ENCODE measurements at places on chromosomes 7 and 10.

DNA sequence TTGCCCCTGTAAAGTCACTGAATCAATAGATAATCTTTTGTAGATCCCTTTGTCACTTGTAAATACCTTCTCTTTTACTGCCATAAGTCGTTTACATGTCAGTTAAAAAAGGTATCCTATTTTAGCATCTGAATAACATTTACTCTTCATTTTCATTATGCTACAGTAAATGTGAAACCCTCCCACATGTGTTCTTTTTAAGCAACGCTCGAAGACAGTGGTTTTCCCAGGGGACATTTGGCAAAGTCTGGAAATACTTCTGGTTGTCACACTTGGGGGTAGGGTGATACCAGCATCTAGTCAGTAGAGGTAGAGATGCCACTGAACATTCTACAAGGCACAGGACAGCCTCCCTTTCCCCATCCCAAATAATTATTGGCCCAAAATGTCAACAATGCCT is 23.7 kb downstream of the ATAD1 start:
- no peak for DNase-seq

DNA sequence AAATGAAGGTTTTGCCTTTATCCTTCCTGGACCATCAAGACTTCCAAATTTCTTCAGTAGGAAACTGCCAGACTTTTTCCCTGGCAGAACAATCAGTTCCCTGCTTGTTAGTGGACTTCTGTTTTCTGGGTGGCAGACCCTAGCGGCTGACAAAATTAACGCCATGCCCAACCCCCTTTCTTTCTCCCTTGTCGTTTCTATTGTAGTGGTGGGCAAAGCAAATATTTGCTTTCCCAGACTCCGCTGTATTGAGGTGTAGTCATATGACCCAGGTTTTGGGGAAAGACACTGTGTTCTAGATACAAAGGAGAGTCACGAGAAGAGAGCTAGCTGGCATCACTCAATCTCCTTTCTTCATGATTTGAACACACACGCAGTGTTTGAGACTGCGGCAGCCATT is 7.7 kb downstream of the PON2 start:
- no peak for DNase-seq

DNA sequence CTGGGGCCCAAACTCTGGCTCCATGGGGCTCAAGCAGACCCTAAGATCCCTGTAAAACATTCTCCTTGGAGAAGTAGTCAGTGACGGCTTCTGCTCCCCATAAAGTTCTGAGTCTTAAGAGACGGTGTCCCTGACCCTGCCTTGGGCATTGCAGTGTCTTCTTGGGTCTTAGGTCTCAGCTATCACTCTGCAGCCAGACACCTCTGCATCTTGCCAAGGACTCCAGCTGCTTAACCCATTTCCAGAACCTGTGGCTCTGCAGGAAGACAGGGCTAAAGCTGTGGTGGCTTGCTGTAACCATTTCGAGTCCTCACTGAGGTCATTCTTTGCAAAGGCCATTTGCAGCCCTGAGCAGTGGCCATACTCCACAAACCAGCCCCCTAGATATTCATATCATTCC is 337.1 kb upstream of the ZMIZ1 start:
- no peak for DNase-seq

DNA sequence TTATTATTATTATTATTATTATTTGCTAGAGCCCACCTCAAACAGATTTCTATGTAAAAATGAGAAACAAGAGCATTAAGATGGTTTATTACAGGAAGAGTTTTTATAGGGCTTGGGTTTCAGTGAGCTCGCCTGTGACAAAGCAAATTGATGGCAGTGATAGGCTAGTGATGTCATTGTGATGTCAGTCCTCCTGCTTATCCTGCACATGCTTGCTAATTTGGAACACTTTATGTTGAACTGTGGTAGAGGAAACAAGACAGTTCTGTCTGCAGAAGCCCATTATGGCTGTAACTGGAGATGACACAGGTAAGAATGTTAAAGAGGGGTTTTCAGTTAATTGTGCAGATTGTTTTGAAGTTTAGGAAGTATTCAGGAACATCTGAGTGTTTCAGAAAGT is 68.3 kb downstream of the CREM start:
- no peak for DNase-seq

DNA sequence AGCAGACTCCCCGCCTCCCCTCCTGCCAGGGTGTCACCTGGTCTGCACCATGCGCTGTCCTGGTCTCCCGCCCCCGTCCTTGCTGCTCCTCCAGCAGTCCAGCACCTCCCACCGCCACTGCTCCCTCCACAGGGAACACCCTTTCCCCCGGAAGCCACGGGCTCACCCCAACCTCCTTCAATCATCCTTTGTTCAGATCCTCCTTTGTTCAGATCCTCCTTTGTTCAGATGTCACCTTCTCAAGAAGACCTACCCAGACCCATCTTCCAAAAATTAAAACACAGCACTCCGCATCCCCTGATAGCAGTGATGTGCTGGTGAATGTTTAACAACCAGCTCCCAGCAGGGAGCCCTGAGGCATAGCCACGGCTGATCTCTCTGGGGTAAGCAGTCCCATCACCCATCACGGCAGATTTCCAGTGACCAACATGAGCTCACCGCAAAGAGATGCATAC is 237.7 kb downstream of the USP6NL start:
- DNase-seq, result no peak

DNA sequence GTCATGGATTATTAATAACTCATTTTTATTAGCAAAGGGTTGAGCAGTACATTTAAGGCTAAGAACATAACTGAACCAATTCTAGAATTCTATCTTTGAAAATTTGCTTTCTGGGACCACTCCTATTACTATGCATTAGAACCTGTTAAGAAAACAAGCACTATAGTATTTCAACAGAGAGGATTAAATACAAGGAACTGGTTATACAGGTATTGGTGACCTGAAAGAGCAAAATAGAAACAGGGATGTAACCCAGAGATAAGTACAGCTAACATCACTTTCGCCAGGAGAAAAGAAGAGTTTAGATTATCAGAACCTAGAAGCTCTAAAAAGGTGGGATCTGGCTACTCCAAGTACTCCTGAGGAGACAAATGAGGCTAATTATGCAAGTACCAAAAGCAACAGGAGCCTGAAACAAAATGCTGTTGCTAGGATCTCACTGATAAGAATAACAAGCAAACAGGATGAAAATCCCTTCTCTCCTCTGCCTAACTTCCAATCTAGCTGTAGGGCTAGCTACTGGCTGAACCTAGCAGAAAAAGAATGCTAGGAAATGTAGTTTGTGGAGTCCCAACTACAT is 32.1 kb upstream of the ELAPOR2 start:
- no peak for DNase-seq

- no peak for DNase-seq
These were observed 25.0 kb downstream of the VTI1A start for GRCh38 chr10:112471878-112472487.

DNA sequence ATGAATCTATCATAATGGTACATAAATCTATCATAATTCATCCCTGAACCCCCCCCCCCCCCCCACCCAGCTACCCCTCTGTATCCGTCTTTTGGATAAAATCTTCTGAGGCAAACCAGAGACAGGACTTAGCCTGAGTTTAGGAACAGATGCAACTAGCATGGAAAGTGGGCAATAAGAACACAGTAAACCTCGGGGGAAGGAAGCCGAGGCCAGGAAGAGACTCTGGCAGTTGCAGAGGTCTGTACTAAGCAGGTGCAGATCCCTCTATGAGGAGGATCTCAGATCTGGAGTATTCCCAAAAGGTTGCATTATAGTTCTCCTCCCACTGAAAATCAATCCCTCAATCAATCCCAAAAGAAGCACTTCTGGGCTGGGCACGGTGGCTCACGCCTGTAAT is 87.2 kb downstream of the EBF3 start:
- no peak for DNase-seq

- DNase-seq, result no peak
These were observed 31.1 kb downstream of the SLC26A4 start for GRCh38 chr7:107691716-107692115.

DNA sequence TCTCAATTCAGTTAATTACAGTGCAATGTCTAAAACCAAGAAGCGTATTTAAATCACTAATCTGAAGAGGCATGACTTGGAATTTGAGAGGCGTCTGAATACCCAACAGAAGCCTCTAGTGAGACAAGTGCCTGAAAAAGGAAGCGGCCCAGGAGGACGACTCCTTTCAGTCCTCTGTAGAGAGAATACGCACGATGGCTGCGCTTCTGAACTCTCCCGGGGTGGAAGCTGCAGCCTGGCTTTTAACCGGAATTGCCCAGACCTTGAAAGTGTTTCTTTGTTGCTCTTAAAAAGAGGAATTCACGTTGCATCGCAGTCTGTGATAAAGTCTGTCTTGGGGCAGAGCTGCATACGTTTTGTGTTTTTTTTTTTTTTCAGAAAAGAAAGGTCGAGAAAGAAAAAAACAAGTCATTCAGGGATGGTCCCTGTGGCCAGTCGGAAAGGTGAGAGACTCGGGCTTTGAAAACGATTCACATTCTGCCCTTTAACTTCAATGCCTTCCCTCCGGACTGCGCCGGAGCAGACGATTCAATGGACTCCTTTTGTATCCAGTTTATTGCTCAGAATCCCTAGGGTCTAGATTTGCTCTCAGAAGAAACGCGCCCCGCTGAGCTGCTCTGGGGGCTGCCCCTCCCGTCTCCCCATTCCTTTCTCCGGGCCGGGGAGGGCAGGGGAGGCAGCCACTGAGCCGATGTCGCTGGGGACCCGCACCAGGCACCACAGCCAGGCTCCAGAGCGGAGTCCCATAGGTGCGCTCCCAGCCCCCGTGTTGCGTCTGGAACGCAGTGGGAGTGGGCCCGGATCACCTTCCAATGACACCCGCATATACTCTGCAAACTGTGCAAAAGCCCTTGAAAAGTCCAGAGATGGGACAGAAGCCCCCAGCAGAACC is 994 bp upstream of the PTF1A start:
- no peak for DNase-seq

GRCh38 chr10:116490028-116490662 is 55.6 kb upstream of the PNLIP start:
- DNase-seq, result no peak
